Hair follicle dermal papilla cell (primary cell): ENCODE measurements at places on chromosomes 3 and 15. TPM values are rescaled to one million over a fixed set of nuclear protein-coding genes. Genes with fewer than 3 reads are reported as not detected.

The TRPM1 gene
- total RNA-seq, result not detected in 2 replicates

The UBAP1L gene
- 1.9 and 2.2 TPM in 2 replicates for total RNA-seq

The LRRK1 gene
- total RNA-seq, result 21.0 and 29.4 TPM in 2 replicates

The CPLX3 gene
- total RNA-seq, result not detected in 2 replicates

The TRIM42 gene
- total RNA-seq, result not detected in 2 replicates

The MAP6D1 gene
- 2.1 and 2.8 TPM in 2 replicates for total RNA-seq

The GRM7 gene
- 0.16 TPM in 1 of 2 replicates, not detected in the other for total RNA-seq

The GOLGA8S gene
- not detected in 2 replicates for total RNA-seq

The ZBED2 gene
- total RNA-seq, result 0.12 TPM in 1 of 2 replicates, not detected in the other
